NAMALWA (cell line): ENCODE measurements at places on chromosomes 2 and 18.

DNA sequence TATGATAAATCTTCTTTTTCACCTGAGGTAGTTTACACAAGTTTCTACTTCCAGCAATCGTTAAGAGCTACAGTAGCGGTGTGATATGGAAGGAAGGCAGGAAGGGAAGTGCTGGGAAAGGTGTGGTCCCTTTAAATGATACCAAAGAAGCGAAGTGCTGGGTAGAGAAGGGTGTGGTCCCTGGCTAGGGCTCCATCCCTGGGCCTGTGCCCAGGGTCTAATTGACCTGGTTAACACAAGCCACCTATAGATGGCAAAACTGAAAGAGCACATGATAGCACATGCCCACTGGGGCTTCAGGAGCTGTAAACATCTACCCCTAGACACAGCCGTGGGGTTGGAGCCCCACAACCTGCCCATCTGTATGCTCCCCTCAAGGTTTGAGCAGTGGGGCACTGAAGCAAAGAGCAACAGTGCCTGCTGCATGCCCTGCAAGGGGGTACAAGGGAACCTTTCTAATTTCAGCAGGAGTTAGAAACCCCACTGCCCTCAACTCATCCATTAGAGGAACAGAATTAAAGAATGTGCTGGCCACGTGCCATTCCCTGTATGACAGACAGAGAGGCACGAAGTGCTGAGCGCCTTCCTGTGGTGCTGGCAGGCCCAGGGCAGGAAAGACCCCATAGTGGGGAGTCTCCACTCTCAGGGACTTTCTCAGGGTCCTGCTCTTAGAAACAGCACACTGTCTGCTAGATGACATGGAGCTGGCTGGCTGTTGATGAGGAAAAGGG is 153.1 kb upstream of the LMAN1 start:
- DNase-seq: no peak

DNA sequence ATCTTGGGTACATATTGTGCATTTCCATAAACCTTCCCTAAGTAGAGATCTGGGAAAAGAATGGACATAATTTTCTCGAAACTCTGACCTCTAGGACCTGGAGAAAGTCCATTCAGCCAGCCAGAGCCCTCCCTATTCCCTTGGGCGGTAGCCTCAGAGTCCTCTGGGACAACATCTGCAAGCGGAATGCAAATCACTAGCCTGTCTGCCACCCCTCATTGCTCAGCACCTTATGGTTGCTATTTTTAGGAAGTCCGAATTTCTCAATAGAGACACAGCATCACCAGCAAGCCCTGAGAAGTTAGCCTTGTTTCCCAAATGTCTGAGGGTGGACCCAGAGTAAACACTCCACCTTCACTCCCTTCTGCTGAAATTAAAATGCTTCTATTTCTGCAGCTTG is 17.6 kb upstream of the CD28 start:
- DNase-seq: peak; percentile 92

DNA sequence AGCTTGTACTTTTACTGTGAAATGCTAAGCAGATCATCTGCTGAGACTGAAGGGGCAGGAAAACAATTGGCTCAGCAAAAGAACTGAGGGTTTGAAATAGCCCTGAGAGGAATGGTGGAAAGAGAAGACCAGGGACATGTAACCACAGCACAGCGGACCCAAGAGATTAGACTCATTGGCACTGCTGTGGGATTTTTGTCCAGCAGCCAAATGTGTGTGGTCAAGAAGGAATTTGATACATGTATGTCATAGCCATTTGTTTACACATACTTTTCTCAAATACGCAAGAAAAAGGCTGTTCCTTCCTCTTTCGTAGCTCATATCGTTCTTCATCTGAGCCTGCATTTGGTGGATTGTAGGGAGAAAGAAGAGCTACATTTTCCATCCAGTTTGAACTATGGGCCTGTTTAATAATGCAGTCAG is 73.8 kb downstream of the TRABD2A start:
- DNase-seq: no peak

DNA sequence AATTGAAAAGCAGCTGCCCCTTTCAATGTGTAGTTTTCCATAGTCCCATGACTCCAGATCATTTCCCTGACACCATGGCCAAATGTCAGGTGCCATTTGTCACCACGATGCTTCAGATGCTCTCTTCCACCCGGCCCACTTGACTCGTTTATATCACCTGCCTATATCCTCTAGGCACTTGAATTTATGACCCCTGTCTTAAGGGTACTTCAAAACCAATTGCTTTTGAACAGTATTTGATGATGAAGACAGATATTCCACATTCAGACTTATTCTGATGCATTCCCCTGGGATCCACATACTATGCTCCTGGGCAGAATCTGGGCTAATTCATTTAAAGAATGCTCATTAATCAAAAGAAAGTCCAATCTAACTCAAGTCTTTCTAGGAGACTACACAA is 16.9 kb upstream of the RHBDD1 start:
- DNase-seq: no peak

DNA sequence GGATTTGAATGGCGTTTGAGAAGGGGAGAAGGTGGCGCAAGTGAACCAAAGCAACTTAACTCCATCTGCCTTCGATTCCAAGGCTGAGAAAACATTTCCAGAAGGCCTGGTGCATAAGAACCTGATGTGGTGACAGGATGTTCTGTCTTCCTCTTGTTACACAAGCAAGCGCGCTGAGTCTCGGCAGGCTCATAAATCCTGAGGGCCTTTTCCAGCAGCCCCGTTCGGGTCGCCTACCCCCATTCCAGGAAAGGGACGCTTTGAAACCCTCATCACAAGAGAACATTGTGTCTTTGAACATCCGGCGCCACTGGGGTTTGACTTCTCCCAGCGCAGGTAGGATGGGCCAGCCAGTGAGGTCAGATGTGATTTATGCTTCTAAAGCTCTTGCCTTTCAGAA is 403.5 kb downstream of the SETBP1 start:
- DNase-seq: no peak

DNA sequence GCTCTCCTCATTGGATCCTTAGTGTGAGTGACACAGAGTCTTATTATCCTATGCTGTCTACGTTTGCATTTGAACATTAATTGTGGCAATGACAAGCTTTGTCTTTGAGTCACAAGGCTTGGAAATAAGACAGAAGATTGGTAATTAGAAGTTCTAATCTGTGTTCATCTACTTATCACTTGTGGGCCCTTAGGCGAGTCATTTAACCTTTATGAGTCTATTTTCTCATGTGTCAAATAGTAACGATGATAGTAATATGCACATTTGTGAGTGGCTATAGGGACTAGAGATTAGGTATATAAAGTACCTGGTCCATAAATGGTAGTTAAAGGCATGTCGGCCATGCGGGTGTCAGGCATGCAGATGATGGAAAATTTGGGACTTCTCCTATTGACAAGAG is 105.6 kb upstream of the NABP1 start:
- no peak for DNase-seq

- DNase-seq: peak; percentile 57
Measured at GRCh38 chr2:151827564-151828142, 568 bp downstream of the ARL5A start.

DNA sequence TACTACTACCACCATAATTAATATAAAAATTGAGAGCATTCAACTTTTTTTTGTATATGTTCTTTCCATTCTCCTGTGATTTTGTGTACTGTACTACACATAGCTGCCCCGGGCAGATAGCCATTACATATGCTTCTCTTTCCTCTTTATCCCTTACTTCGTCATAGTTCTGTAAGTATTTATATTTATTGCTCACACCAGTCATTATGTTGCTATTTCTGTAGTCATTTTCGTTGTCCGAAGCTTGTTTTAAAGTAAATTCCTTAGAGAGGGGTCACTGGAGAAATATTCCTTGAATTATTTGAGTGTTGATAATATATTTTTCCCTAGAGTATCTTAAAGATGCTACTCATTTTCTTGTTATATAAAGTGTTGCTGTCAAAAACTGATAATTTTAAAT is 144.0 kb downstream of the CLIP4 start:
- no peak for DNase-seq

DNA sequence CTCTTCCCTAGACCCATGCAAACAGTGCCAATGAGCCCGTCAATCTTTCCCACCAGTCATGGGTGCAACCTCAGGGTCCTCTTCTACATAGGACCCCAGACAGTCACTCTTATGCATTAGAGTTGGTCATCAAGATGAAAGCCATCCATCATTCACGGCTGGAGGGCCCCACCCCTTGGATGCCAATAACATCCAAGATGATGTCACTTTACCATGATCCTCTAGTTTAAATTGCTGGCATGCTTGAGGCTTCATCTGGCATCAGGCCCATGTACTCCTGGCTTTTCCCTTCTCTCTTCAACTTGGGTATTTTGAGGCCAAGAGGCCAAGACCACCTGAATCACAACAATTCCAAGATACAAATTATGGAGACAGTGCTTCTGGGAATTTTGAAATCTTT is 91.1 kb upstream of the MAPK4 start:
- DNase-seq: no peak

DNA sequence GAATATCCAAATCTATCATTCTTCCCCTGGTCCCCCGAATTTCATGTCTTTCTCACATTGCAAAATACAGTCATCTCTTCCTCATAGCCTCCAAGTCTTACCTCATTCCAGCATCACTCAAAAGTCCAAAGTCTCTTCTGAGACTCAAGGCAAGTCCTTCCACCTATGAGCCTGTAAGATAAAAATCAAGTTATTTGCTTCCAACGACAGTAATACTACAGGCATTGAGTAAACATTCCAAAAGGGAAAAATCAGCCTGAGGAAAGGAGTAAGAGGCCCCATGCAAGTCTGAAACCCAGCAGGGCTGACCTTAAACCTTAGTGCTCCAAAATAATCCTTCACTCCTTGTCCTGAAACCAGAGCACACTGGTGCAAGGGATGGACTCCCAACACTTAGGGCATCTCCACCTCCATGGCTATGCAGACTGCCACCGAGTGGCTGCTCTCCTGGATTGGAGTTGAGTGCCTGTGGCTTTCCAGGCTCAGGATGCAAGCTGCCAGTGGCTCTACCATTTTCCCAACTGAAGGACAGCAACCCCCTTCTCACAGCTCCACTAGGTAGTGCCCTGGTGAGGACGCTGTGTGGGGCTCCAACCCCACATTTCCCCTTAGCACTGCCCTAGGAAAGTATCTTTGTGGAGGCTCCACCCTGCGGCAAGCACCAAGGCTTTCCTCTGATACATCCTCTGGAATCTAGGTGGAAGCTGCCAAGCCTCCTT is 16.3 kb downstream of the DTNA start:
- DNase-seq: no peak

GRCh38 chr18:76445741-76446232 is 49.3 kb downstream of the ZNF516 start:
- DNase-seq: no peak

GRCh38 chr2:42288811-42289210 is 72.2 kb downstream of the COX7A2L start:
- no peak for DNase-seq

DNA sequence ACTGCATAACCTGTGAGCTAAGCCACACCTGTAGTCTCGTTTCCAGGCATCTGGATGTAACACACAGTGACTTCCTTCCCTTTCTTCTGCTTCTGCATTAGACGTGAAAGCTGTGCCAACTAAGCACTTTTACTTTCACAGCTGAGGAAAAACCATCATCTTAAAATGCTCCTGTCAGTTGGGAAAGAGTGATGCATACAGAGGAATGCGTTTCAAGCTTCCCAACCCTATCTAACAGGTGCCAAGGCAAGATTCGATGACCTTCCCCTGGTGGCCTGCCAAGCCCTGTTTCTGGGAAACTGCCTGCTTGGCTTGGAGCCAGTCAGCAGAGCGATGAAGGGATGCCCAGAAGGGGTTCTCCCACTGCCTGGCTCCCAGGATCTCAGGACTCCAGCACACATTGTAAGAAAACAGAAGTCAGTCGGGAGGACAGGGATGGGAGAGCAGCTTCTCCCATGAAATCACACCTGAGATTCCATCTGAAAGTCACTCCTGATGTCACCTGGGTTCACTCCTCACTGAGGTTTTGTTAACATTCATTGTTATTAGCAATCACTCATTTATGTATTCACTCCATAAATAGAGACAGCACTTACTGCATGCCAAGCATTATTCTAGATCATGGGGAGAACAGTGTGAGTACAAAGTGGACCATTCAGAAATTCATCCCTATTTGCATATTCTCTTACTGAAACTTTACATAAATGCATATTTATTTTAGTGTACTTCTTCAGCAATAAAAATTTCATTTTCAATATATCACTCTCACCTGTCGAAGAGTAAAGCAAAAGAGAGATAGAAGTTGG is 64.1 kb downstream of the DTNA start:
- no peak for DNase-seq

DNA sequence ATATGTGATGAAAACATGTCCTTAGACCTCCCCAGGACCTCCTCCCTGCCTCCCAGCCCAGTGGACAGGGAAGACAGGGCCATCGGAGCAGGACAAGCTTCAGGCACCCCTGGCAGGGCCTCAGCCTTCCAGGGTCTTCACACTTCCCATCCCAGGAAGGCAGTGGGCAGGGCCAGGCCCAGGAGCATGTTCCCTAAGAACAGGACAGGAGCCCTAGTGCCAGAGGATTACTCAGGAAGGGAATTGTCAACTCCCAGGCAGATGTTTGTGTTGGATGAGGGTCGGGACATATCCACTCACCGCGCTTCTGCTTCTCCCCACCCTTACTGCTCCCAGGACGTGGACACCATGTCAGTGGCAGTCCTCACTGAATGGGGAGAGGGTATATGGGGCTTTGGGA is 138.9 kb downstream of the TNS1 start:
- DNase-seq: no peak

DNA sequence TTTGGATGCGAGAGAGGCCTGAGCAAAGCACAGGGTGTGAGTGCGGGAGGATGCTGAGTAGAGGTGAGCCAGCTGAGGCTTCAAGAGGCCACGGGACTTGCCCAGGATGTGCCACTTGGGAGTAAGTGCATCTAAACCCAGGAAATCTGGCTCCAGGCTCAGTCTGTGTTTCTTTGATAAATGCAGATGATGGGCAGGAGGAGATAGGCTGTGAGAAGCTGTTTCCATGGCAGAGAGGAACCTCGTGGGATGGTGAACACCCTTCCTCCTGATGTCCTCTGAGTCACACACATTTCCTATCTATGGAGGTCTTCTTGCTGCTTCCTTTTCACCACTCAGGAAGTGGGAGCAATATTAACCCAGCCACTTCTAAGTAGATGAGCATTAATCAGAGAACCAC is 38.4 kb upstream of the CELF4 start:
- DNase-seq: no peak

DNA sequence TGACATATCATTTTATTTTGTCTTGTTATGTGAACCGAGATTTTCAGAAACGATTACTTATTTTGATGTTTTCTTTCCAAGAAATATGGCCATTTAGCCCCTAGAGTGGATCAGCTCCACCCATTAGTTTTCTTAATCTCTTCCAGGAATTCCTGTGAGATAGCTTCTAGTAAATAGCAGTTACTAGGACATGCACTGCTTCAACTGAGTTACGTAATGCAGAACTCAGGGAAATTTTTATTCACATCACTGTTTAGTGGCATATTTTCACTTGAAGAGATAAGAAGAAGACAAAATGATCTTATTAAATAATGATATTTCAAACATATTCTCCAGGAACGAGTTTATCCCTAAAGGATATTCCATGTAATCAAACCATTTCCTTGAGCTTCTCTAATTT is 573.5 kb upstream of the CNTNAP5 start:
- no peak for DNase-seq
